ENCODE measurements at places on chromosomes 4 and X.
A peak's percentile ranks its signal among the peaks of the same experiment; 100 is the strongest.

GRCh38 chrX:118239178-118239870 lies 106.6 kb upstream of the WDR44 start:
- H3K27me3 ChIP-seq: no peaks in the 10 kb centered on the region
- peak; percentile 32 for DNase-seq
- no peaks in the 10 kb centered on the region for H3K36me3 ChIP-seq
- H3K27ac ChIP-seq: no peak overlapping the region
- no peak overlapping the region for H3K4me3 ChIP-seq
- H3K4me1 ChIP-seq: no peaks in the 10 kb centered on the region

GRCh38 chr4:183722731-183723560 lies 63.9 kb downstream of the TRAPPC11 start:
- DNase-seq: peak; percentile 76
- peaks cover 10% of the 10 kb centered on the region for H3K4me1 ChIP-seq
- H3K27me3 ChIP-seq: no peaks in the 10 kb centered on the region

GRCh38 chrX:112627206-112627605 lies 52.5 kb downstream of the LHFPL1 start:
- H3K4me1 ChIP-seq: no peaks in the 10 kb centered on the region
- peaks cover 4% of the 10 kb centered on the region for H3K27me3 ChIP-seq
- no peak overlapping the region for H3K27ac ChIP-seq
- no peaks in the 10 kb centered on the region for H3K36me3 ChIP-seq
- no peak for DNase-seq

GRCh38 chr4:185139736-185140135 lies 3.3 kb upstream of the SLC25A4 start:
- no peak for DNase-seq
- no peaks in the 10 kb centered on the region for H3K36me3 ChIP-seq
- no peak overlapping the region for H3K27ac ChIP-seq
- peaks cover 13% of the 10 kb centered on the region for H3K4me1 ChIP-seq

DNA sequence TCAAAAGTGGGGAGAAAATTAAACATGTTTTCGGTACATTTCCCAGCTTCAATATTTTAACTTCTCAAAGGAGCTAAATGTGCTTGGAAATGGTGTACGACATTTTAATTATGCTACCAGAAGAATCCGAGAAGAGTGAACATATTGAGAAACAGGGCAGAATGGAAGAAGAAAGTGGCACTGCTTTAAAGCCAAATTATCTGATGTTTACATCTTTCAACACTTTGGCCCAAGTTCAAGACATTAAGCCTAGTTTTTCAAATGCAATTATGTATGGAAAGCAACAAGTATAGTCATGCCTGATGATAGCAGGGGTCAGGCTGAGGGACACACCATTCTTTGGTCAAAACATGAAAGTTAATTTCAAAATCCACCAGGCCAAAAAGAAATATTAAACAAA lies 577.9 kb upstream of the ZFP42 start:
- peaks cover 2% of the 10 kb centered on the region for H3K4me1 ChIP-seq
- H3K36me3 ChIP-seq: no peaks in the 10 kb centered on the region
- no peak overlapping the region for H3K27ac ChIP-seq

- H3K4me1 ChIP-seq: no peaks in the 10 kb centered on the region
- H3K27me3 ChIP-seq: no peaks in the 10 kb centered on the region
- no peak overlapping the region for H3K27ac ChIP-seq
- H3K4me3 ChIP-seq: no peak overlapping the region
- H3K36me3 ChIP-seq: no peaks in the 10 kb centered on the region
Observed at GRCh38 chrX:65545456-65545855, 10.9 kb upstream of the LAS1L start.

GRCh38 chr4:108536577-108536976 lies 83.8 kb upstream of the RPL34 start:
- H3K4me1 ChIP-seq: no peaks in the 10 kb centered on the region
- no peak overlapping the region for H3K4me3 ChIP-seq
- H3K36me3 ChIP-seq: no peaks in the 10 kb centered on the region
- no peak overlapping the region for H3K27ac ChIP-seq
- H3K27me3 ChIP-seq: no peaks in the 10 kb centered on the region
- no peak for DNase-seq

DNA sequence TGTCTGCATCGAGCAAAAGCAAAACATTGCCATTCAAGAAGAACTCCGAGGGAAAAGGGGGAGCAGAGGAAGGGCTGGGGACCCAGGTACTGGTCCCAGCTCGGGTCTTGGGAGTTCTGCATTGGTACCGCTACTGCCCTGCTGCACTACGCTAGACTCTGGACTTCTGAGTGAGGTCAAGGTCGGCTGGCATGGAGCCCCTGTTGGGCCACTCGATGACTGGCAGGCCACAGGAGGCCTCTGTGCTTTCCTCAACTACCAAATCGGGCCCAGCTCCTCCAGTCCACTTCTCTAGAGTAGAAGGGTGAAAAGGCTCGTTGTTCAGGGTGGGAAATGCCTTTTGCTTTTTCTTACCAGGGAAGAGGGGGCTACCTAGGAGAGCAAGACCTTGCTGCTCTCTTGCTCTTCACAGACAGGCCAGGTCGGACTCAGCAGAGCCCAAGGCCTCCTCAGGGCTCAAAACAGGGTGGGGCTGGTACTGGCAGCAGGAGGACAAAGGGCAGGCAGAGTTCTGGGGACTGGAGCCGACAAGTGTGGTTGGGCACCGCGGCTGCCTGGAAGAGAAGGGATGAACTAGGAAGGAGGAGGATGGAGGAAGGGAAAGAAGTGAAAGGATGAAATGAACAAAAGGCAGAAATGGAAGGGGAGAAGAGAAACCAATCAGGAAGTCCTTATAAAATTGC lies 8.9 kb upstream of the IRAK1 start:
- no peaks in the 10 kb centered on the region for H3K27me3 ChIP-seq
- peaks cover 4% of the 10 kb centered on the region for H3K4me1 ChIP-seq
- H3K36me3 ChIP-seq: peaks cover 21% of the 10 kb centered on the region
- H3K4me3 ChIP-seq: no peak overlapping the region

- H3K27me3 ChIP-seq: no peaks in the 10 kb centered on the region
- H3K27ac ChIP-seq: no peak overlapping the region
- H3K36me3 ChIP-seq: no peaks in the 10 kb centered on the region
- no peak overlapping the region for H3K4me3 ChIP-seq
Observed at GRCh38 chr4:24720436-24720835, 74.9 kb upstream of the SOD3 start.

DNA sequence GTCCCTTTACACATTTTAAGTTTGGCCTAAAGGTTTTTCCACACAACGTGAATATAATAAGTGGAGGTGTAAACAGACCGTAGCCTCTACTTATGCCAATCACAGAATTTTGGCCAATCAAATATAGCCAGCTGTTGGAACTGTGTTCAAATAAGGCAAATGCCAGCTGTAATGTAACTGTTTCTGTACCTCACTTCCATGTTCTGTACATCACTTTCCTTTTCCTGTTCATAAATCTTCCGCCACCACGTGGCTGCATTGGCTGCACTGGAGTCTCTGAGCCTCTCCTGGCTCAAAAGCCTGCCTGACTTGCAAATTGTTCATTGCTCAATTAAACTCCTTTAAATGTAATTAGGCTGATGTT lies 105.1 kb upstream of the SMIM31 start:
- no peaks in the 10 kb centered on the region for H3K27me3 ChIP-seq
- H3K36me3 ChIP-seq: no peaks in the 10 kb centered on the region
- no peak overlapping the region for H3K4me3 ChIP-seq
- DNase-seq: no peak
- H3K4me1 ChIP-seq: no peaks in the 10 kb centered on the region

- H3K36me3 ChIP-seq: no peaks in the 10 kb centered on the region
- H3K27me3 ChIP-seq: no peaks in the 10 kb centered on the region
- no peaks in the 10 kb centered on the region for H3K4me1 ChIP-seq
- no peak overlapping the region for H3K27ac ChIP-seq
- DNase-seq: no peak
Observed at GRCh38 chr4:36392024-36392423, 110.6 kb downstream of the DTHD1 start.

DNA sequence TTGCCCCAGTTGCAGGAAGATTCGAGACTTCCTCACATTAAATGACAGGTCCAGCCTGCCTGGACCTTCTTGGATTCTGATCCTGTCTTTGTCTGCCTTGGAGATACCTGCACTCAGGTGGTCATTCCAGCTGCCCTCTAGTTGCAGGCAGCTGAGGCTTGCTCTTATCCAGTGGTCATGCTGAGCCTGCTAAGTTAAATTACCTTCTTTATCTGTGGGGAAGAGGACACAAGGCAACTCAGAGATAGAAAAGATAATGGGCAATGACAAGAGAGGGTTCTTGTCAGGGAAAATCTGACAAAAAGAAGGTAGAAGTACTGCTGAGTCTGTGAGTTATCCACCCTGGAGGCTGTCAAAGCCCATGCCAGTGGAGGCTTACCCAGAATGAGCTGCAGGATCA lies 401.4 kb downstream of the MID1IP1 start:
- H3K27me3 ChIP-seq: peaks cover 11% of the 10 kb centered on the region
- H3K36me3 ChIP-seq: no peaks in the 10 kb centered on the region
- DNase-seq: no peak
- H3K4me3 ChIP-seq: no peak overlapping the region
- no peaks in the 10 kb centered on the region for H3K4me1 ChIP-seq

DNA sequence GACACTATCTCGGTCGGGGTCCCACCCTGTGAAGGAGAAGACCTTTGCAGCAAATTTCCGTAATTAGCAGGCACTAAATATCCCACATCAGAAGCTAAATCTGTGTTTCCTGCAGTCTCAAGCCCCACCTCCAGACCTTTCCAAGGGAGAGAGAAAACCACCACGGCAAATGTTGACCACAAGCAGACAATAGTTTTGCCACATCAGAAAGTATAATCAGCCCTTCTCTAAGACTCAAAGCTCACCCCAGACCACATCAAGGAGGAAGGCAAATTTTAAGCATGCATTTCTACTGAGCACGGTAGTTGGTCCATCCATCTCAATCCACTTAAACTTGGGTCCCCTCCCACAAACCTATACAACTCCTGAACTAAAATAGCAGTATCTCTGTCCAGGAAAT lies 398.5 kb downstream of the GPM6A start:
- no peak overlapping the region for H3K4me3 ChIP-seq
- no peaks in the 10 kb centered on the region for H3K27me3 ChIP-seq
- DNase-seq: no peak
- no peaks in the 10 kb centered on the region for H3K36me3 ChIP-seq
- no peak overlapping the region for H3K27ac ChIP-seq
- no peaks in the 10 kb centered on the region for H3K4me1 ChIP-seq

- H3K27me3 ChIP-seq: peaks cover 4% of the 10 kb centered on the region
- no peaks in the 10 kb centered on the region for H3K4me1 ChIP-seq
- DNase-seq: no peak
- H3K4me3 ChIP-seq: no peak overlapping the region
Observed at GRCh38 chrX:14753441-14753840, 119.4 kb downstream of the FANCB start.

- no peaks in the 10 kb centered on the region for H3K36me3 ChIP-seq
- H3K27ac ChIP-seq: no peak overlapping the region
- H3K27me3 ChIP-seq: no peaks in the 10 kb centered on the region
- H3K4me3 ChIP-seq: no peak overlapping the region
- no peak for DNase-seq
- no peaks in the 10 kb centered on the region for H3K4me1 ChIP-seq
Observed at GRCh38 chr4:3256230-3257102, 7.5 kb downstream of the MSANTD1 start.

GRCh38 chr4:186424745-186425144 lies 130.6 kb downstream of the MTNR1A start:
- no peak for DNase-seq
- H3K27me3 ChIP-seq: no peaks in the 10 kb centered on the region
- no peak overlapping the region for H3K27ac ChIP-seq

DNA sequence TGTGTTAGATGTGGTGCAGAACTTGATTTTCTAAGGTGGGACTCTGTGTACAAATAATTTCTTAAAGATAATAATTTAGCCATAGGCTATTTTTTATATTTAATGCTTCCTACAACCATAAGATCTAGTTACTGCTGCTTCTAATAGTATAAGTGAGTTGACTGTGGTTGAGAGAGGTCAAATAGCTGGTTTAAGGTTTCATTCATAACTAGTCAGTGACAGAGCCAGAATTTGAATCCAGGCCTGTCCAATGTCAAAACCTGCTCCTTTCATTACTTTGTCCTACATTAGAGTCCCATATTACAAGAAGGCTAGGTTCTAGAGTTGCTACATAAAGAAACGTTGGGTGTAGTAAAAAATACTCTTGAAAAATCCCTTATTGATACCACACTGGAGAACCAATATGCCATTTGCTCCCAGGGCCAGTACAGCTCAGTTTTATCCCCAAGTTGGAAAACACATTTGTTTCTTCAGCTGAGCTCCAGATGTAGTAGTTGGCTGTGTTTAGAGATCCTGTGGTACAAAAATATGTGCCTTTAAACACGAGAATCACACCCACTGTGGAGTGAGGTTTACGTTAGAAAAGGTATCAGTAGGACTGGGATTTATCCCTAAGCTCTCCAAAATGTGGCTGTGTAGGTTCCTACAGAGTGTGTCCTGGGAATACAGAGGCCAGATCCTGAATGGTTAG lies 84.3 kb downstream of the REPS2 start:
- H3K4me1 ChIP-seq: no peaks in the 10 kb centered on the region
- H3K4me3 ChIP-seq: no peak overlapping the region
- H3K27me3 ChIP-seq: peaks cover 22% of the 10 kb centered on the region
- peak overlapping the region; percentile 56 for H3K27ac ChIP-seq

DNA sequence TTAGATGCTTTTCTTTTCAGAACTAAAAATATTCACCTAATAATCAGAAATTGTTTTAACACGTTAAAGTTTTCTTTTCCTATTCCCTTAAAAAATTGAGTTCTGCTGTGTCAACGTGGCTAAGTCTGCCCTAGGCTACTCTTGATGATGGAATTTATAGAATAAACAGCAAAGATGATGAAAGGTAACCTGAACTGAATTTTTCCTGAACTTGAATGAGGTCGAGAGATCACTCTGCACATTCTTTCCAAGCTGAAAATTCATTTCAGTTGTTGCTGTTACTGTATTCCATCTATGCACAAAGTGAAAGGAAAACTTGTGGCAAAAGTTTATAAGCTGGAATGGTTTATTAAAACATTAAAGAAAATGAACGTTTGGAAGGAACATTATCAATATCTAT lies 245.9 kb upstream of the GIMD1 start:
- H3K36me3 ChIP-seq: no peaks in the 10 kb centered on the region
- H3K4me3 ChIP-seq: no peak overlapping the region
- DNase-seq: no peak
- H3K4me1 ChIP-seq: no peaks in the 10 kb centered on the region
- H3K27me3 ChIP-seq: no peaks in the 10 kb centered on the region

Data from lung (tissue), 17 donors.